ENCODE measurements at places on chromosomes 4 and X.

- no peak for DNase-seq
Measured at GRCh38 chr4:98963538-98964433, 31.7 kb upstream of the METAP1 start.

GRCh38 chr4:4496592-4497372 is 45.1 kb downstream of the STX18 start:
- DNase-seq = no peak

DNA sequence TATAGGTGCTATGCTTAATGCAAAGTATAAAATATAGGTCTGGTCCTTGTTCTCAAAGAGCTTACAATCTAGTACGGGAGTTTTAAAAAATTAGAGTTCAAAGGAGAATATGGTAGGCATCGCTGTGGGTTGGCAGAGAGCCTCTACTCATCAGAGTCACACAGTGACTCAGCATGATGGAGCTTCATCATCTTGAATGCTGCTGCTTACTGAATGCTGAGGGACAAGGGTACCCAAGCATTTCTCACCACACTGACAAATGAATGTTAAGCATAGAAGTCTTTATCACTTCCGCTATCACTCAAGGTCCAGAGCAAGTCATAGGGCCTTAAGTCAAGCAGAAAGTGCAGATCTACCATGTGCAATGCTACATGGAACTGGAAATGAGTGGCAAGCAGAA is 268.6 kb upstream of the IGFBP7 start:
- DNase-seq = peak; percentile 9

- no peak for DNase-seq
Measured at GRCh38 chr4:3805026-3805425, 38.8 kb downstream of the ADRA2C start.

DNA sequence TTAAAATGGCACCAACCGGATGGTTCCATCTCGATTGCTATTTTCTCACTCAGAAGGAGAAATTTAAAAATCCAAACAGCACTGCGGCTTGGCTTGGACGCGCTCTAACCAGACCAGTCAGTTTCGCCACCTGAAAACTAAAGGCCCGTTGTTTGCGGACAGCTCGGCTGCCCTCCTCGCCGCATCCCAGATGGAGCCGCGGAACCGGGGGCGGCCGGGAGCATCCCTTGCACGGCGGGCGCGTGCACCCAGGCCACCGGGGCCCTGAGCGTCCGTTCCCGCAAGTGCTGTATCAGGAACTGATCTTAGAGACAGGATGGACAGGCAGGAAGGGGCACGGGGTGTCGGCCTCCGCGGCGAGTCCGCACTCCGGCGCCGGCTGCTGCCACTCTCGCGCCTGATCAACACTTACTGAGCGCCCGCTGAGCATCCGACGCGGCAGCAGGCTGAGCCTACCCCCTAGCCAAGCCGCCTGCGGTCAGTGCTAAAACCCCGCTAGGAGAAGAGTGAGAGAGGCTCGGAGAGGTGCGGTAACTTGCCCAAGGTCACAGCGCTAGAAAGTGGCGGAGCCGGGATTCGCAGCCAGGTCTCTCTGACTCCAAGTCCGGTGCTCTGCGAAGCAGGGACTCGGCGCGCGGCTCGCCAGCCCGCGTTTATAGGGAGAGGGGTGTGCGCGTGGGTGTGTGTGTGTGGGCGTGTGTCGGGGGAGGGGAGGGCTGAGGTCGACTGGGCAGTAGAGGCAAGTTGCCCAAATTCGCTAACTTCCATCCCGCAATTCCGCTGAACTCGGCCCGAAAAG is at the start of gene CITED1:
CITED1 (minus strand) TSS at position 629 of the 799 bp plus-strand sequence. CDS start 3,045 bp downstream, outside the sequence.
- no peak for DNase-seq

DNA sequence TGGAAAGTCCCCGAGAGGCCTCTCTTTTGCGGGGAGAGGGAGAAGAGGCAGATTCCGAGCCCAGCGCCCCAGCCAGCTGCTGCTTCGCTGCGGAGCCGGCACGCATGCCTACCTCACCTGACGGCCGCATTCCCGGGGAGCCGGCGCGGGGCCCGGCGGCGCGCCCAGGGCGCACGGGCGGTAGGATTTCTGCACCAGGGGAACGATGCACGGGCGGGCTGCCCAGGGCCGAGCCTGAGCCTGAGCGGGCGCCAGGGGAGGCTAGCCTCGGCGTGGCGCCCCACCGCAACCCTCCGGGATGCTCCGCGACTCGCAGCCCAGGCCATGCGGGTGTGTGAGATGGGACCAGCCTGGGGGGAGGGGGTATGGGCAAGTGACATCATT is 81.3 kb upstream of the SCML1 start:
- peak; percentile 2 for DNase-seq

DNA sequence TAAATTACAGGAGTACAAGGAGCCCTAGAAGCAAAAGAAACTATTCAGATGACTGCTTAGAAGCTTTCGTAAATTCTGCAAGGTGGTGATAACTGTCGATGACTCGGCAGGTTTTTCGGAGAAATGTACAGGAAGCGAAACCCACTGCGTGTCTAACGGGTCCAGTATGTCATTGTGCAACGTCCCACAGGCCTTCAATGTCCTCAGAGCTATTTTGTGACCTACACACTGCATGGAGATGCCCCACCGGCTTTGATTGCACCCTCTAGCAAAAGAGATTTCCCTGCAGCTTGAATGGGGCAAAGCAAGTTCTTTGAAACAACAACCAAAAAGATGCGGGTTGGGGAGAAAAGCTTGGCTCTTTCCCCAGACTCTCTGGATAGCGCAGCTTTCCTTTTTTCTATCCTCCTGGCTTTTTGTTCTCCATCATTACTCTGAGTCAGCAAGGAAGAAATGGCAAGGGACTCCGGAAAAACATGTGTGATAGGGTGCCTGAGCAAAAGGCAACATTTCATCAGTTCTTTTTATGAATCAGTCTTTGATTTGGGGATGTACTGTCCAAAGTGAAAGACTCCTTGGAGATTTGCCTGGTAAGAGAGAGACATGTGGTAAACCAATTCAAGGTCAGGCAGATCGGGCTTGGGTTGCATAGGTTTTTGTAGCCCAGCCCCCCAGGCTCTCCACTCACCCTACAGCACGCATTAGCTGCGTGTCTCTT is 112.0 kb upstream of the TBL1X start:
- DNase-seq = peak; percentile 84

DNA sequence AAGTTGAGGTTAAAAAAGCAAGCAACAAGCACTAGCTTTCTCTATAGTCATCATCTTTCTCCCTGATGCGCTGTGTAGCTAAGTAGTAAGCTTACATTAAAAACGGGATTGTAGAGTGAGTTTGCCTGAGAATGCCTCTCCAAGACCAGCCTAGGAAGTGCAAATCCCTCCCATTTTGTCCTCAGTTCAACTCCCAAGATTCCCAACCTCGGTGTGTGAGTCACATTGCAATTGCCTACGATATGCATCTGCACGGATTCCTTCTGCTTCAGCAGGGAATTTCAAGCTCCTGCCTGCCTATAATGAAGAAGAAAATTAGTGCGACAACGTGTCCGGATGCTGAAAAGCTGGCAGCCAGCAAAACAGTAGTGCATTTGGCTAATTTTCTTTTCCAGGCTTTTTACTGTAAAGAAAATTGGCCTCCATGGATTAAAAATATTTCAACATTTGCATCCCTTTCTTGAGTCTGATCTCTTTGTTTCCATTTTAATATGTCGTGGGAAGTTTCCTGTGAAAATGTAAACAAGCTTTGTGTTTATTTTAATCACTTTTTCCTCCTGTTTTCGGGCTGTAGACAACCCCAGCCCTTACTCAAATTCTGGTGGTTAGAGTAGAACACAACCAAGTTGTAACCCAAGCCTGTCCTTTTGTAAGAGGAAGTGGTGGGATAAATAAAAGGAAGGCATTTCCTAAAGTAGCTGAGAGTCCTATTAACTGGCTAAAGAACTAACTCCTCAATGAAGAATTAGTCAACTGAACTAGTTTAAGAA is 58.4 kb upstream of the TET2 start:
- peak; percentile 92 for DNase-seq

- no peak for DNase-seq
Measured at GRCh38 chr4:76476571-76476970, 41.5 kb downstream of the SHROOM3 start.

DNA sequence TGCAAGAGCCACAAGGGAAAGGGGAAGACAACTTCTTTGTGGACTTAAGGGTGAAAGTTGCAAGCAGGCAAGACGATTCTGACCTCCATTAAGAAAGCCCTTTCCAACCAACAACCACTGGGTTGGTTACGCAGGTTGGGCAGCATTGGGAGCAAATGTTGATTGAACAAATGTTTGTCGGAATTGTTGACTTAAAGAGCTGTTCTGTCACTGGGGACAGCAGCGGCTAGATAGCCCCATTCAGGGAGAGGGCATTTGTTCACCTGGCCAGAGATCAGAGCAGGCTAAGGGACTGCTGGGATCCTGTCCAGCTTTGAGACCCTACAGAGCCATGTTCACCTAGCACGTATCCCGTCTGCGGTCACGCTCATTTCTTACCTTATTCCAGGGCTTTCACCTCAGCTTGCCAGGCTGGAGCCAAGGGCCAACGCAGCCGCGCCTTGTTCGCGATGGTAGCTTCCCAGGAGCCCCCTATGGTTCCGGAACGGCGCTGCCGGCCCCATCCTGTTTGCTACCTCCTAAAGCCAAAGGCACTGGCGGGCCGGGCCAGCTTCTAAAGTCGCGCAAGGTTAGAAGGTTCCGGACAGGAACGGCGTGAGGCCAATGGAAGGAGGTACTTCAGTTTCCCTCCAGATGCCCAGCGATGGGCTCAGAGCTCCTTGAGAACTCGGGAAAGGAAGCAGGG is 24.6 kb downstream of the F9 start:
- no peak for DNase-seq

- no peak for DNase-seq
Measured at GRCh38 chr4:154911608-154912098, 130.6 kb downstream of the RBM46 start.

- DNase-seq = peak; percentile 83
Measured at GRCh38 chrX:8913655-8914409, 112.6 kb upstream of the FAM9A start.

- no peak for DNase-seq
Measured at GRCh38 chrX:2317527-2318055, 183.2 kb downstream of the DHRSX start.

- no peak for DNase-seq
Measured at GRCh38 chr4:80035336-80035735, 37.7 kb downstream of the ANTXR2 start.

DNA sequence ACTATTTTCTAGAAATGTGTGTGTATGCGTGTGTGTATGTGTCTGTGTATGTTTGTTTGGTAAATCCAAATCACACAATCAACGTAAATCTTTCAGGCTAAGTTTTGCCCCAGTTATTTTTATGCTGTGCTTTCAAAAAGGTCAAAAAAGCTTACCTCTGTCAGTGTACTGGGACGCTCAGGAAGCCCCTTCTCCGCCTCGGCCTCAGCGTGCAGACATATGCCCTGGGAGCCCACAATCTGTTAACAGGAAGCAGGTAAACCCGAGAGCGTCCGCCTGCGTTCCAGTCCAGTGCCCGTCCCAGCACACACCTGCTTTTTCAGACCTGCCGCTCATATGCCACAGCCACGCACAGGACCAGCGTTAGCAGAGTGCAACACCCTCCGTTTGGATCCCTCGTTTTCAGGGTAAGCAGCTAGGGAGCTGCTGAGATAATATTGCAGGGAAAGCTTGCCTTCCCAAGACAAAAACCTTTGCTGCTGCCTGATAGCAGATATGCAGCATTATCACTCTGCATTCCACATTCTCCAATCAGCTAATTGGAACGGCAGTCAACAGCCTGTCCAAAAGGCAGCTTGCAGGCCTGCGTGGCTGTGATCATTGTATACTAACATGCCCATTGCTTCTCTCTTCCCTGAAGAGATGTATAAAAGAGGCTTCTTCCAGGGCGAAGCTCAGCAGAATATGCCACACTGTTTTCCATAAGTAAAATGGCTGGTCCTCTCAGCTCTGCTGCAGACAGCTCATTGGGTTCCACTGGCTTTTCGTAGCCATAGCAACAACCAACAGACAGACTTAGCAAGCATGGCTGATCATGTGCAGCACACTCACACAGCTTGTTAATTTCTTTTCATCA is at the start of gene SORBS2:
SORBS2 (minus strand) TSS at position 686 of the 856 bp plus-strand sequence. CDS start 121,623 bp downstream, outside the sequence.
- peak; percentile 16 for DNase-seq

DNA sequence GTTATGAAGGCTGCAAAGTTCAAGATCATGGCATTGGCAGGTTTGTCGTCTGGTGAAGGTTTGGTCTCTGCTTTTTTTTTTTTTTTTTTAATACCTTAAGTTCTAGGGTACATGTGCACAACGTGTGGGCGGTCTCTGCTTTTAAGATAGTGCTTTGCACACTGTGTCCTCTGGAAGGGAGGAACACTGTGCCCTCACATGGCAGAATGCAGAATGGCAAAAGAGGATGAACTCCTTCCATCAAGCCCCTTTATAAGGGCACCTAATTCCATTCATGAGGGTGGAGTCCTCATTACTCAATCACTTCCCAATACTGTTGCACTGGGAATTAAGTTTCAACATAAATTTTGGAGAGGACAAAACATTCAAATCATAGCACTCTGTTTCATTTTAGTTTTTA is 101.4 kb downstream of the GLRA2 start:
- DNase-seq = peak; percentile 15

DNA sequence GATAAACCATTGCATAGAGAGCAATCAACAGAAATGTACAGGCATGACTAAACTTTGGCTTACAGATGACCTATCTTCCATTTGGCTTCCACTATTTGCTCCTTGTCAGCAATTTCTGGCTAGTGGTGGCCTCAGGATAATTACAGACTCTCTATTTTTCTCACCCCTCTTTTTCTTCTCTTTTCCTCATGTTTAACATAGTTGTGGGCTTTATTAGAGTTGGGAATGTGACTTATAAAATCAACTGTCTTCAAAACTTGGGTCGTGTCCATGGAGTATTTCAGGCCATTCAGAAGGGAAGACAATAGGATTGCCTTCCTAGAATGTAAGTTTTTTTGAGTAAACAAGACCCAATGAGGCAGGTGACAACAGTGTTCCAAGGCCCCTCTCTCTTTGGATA is 236.2 kb downstream of the FRAS1 start:
- DNase-seq = peak; percentile 94

DNA sequence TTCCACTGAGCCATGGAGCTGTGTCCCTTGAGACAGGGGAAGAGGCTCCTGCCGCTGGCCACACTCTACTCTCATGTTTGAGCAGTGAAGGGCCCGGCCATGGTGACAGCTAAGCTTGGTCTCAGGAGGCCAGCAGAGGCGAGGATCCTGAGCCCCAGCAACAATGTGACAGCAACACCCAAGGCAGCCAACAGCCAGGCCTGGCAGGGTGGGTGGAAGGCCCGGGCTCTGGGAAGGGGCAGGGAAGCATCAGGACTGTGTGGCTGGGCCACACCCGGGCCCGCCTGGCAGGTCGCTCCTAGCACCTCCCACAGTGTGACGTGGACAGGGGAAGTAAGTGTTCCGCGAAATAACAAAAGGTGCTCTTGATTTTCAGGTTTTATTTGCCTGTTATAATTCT is 24.8 kb downstream of the L1CAM start:
- DNase-seq = no peak

- DNase-seq = no peak
Measured at GRCh38 chr4:28481565-28481964, 1620.9 kb downstream of the STIM2 start.

DNA sequence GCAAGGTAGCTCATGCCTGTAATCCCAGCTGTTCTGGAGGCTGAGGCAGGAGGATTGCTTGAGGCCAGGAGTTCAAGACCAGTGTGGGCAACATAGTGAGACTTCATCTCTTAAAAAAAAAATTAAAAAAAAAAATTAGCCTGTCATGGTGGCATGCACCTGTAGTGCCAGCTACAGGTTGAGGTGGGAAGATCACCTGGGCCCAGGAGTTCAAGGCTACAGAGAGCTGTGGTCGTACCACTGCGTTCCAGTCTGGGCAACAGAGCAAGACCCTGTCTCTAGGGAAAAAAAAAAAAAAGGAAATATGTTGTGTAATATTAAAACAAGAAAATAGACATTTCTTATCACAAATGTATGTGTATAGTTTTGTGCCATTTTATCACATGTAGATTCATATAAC is 97.8 kb downstream of the LARP1B start:
- no peak for DNase-seq

All from AG10803 (cell line).